ENCODE measurements at places on chromosomes 4 and X.

DNA sequence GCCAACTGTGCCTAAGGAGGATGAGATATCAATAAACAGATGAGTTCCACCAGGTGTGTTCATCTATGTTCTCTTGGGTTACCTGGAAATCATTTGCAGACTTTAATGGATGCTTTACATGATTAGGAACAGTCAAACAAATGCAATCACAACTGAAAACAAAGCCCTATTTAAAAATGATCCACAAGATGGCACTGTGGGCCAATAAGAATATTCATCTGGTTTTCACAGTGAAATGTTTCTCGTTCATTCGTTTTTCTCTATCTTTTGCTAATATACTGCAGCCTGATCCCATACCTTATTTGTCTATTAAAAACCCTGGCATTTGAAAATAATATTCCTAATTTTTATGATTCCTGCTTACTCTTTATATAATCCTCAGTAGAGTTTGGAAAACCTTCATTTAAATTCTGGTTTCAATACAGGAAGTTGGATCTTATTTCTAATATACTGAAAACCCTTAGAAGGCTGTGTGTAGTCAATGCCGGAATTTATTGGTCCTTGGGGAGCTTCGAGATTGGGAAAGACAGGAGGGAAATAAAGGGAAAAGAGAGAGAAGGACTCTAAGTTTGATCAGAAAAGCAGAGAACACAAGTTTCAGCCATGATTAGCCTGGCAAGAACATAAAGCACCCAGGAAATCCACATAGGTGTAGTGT, 63.8 kb upstream of the TAPT1 start:
- no peak for DNase-seq

- DNase-seq = no peak
Measured at GRCh38 chr4:152162331-152162697, 373.6 kb downstream of the FBXW7 start.

DNA sequence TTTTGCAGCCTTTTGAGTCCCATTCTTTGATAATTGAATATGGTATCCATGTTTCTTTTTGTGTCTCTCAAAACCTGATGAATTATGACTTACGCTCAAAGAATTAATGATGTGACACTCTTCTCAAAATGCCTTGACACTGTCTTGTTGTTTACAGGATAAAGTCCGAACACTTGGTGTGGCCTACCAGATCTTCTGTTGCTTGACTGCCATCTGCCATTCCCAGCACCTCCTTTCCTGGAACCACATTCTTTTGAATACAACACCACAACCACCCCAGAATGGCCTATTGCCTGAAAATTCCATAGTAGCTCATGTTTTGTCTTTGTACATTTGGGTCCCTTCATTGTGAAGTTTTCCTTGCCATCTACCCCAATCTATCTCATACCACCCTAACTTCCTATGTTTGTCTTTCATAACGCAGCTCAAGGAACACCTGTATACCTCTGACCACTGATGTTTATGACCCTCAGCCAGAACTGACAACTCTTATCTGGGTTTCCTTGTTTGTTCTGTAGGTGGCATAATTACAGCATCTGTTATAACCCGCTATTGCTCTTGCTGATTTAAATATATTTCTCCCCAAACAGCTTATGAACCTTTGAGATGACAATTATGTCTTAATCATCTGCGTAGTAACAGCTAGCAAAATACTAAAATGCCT, 991.3 kb downstream of the RAB28 start:
- DNase-seq = no peak

DNA sequence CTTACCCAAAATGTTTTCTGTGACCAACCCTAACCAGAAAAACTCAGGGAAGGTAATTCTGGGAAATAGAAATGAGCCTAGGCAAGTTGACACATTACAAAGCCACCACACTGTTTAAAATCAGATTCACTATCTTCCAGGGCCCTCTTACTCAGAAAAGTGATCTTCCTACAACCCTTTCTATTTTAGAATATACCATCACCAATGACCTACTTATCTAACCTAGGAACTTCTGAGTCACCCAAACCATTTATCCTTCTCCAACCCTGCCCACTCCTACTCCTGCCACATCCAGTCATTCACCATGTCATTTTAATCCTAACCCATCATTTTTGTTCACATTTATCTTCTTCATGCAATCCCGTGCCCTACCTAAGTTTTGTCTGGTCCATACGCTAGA, 89.9 kb downstream of the FTHL17 start:
- no peak for DNase-seq

- no peak for DNase-seq
Measured at GRCh38 chr4:107404591-107405300, 315.3 kb downstream of the PAPSS1 start.

- no peak for DNase-seq
Measured at GRCh38 chr4:173365359-173365996, 5.3 kb upstream of the SAP30 start.

DNA sequence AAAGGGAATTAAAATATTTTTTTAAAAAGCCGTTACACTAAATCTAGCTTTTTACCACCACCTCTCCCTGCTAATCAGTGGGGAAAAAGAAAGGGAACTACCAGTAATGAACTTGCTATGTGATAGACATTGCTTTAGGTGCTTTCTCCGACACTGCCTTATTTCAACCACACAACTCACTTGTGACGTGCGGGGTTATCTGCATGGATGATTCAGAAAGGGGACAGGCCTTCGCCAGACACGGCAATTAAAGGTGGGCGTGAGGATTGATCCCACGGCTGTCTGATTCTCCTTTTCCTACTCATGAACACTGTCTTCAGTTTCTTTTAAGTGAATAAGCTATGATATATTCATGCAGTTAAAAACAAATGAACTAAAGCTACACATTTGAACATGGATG, 882 bp upstream of the CXCR3 start:
- DNase-seq = no peak

- DNase-seq = no peak
Measured at GRCh38 chrX:5928224-5928623, 300.4 kb downstream of the NLGN4X start.

DNA sequence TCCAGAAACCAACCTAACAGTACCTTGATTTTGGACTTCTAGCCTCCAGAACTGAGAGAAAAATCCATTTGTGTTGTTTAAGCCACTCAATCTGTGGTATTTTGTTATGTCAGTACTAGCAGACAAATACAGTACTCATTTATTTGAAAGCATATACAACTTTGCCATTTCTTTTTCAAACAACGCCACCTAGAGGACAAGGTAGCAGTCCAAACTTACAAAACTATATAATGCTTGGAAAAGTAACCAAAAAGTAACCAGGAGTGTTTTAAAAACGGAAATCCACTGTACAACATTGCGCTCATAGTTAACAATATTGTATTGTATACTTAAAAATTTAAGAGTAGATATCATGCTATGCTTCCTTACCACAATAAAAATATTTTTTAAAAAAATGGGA, 37.0 kb upstream of the FGF13 start:
- no peak for DNase-seq

- no peak for DNase-seq
Measured at GRCh38 chrX:132532913-132533312, 44.1 kb upstream of the MBNL3 start.

- no peak for DNase-seq
Measured at GRCh38 chrX:153416781-153417450, 5.6 kb downstream of the ZFP92 start.

DNA sequence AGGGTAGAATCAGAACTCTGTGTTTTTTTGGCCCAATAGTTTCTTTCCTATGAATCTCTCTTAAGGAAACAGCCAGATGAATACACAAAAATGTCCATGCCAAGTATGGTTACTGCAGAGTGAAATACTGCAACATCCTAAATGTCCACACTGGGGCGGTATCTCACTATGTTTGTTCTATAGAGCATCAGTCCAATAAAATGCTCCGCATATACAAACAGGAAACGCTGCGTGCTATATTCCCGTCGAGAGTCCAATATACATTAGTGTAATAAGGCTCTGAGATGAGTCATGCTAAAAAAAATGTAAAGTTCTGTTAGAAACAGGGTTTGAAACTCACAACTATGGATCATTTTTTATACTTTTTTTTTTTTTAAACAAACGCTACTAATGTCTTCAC, 72.9 kb upstream of the ENOX2 start:
- DNase-seq = no peak

DNA sequence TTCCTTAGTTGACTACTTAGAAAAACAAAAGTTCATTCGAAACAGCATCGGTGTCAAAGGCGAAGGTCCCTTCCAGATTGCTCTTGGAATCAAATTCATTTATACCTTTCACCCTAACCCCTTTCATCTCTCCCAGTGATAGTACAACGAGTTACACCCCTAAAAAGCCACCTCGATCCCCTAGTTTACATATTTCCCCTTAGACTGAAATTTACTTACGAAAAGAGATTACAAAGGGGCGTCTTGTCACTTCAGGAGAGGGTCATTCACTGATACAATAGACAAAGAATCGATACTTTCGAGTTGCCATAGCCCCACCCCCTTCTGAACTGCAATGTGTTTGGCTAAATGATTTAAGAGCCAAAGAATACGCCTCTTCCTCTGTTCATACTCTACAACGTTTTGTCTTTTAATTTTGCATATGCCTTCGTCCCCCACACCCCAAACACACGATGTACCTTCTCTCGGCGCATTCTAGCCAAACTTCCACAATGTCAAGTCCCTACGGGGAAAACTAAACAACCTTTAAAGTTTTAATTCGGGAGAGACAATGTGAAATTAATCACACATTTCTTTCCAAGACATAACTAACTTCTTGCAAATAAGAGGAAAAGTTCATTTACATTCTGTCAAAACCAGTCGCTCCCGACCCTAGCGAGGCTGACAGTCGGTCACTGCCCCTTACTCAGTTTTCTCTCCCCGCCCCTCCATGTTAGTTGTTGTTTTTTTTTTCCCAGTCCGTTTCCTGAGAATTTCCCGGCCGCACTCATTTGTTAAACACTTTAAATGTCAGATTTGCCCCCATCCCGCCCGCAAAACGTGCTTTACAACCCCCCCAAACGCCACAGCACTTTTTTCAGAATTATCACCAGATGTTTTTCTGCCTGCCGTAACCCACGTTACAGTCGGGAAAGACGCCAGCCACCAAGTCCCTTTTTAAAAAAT, 88.6 kb downstream of the HPRT1 start:
- DNase-seq = no peak

DNA sequence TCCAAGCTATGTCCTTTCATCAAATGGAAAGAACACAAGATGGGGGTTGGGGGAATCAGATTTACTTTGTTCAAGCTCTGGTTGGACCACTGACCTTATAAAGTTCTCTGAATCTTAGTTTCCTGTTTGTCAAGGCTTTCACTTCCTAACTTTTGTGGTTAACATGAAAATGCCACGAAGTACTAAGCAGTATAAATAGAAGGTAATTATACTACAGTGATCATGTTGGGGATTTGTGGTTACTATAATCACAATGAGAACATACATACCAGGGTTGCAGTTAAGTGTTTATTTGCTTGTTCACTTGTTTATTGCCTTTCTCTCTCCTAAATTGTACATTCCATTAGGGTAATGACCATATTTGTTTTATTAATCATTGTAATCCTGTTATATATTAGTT, 53.2 kb downstream of the SPRY1 start:
- no peak for DNase-seq
